Heart left ventricle (tissue), 16 donors: ENCODE measurements at places on chromosomes 7 and 10. TPM values are rescaled to one million over a fixed set of nuclear protein-coding genes. Genes with fewer than 3 reads are reported as not detected.

The SRRM3 gene
- polyA plus RNA-seq, result 28.5 TPM

The FIGNL1 gene
- polyA plus RNA-seq, result 3.8 TPM

The C10orf105 gene
- polyA plus RNA-seq, result 0.08 TPM

The NKX2-3 gene
- polyA plus RNA-seq, result not detected

The GALNT17 gene
- 27.7 TPM for polyA plus RNA-seq

The CRYGN gene
- polyA plus RNA-seq, result 0.50 TPM

The EBF3 gene
- 4.3 TPM for polyA plus RNA-seq
